Omental fat pad (tissue), 4 donors: ENCODE measurements at places on chromosomes 2 and 18. TPM values are rescaled to one million over a fixed set of nuclear protein-coding genes. Genes with fewer than 3 reads are reported as not detected.

- DNase-seq: no peak
These were observed 381.2 kb upstream of the NETO1 start for GRCh38 chr18:73249030-73249429.

DNA sequence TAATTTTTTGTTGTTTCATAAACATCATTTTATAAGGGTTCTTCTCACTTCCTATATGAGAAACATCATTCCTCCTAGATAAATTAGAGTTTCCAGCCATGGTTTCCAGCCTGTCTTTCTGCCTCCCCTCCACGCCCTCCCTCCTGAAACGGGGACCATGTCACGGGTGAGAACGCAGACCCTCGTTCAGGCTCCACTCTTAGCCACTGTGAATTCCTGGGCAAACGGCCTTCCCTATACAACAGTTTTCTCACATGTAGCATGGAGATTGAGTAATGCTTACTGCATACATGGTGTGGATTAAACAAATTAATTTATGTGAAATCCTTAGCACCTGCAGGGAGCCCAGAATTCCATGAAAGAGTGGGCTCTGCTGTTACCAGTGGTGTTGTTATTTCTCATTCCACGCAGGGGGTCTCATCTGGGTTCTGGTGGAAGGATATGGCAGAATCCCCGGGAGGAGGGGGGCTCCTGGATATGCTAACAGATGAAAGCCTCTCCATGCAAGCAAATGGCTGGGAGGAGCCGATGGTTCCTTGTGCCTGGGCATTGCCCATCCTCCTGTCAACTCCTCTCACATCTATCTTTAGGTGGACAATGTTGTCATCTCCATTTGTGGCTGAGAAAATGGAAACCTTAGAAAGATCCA is 54.0 kb upstream of the TWIST2 start:
- DNase-seq: no peak

CLEC4F gene
- total RNA-seq: 0.56 TPM

PSMG2 gene
- total RNA-seq: 72.3 TPM

DNA sequence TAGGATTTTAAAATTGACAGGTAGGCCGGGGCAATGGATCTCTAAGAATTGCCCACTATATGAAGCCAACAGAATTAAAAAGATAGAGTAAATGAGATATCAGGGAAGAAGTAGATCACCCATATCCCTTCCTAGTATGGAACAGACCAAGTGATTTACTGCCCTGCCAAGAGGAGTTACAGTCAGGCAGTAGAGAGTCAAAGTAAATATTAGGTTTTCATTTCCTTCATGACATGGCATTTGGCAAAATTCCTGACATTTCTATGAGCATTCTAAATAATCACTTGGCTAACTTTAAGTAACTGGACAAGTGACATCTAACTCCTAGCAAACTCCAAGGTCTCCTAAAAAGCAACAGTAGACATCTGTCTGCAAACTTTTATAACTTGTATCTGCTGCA is 33.5 kb downstream of the GALNT5 start:
- DNase-seq: no peak

ZNF142 gene
- 10.0 TPM for total RNA-seq

DNA sequence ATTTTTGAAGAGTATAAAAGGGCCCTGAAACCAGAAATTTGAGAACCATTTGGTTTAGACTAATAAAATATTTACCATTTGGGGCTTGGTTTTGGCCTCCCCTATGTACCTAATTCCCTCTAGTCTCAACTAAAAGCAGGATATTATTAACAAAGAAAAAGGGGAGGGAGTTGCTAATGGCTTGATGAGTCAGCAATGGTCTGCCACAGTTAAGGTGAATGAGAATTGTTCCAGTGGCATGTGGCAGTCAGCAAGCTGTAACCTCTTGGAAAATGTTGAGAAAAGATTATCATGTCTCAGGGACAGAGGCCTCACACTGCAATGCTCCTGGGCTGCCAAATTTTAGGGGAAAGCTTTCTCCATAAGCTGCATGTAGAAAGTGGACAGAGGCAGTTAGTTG is 20.1 kb upstream of the SLC39A10 start:
- DNase-seq: no peak

- no peak for DNase-seq
These were observed 49.3 kb downstream of the ST3GAL5 start for GRCh38 chr2:85839461-85839860.

TGFA gene
- total RNA-seq: 4.3 TPM

NYAP2 gene
- total RNA-seq: not detected

- no peak for DNase-seq
These were observed 15.6 kb downstream of the SATB2 start for GRCh38 chr2:199442173-199442572.

MARCHF7 gene
- 74.7 TPM for total RNA-seq

DNA sequence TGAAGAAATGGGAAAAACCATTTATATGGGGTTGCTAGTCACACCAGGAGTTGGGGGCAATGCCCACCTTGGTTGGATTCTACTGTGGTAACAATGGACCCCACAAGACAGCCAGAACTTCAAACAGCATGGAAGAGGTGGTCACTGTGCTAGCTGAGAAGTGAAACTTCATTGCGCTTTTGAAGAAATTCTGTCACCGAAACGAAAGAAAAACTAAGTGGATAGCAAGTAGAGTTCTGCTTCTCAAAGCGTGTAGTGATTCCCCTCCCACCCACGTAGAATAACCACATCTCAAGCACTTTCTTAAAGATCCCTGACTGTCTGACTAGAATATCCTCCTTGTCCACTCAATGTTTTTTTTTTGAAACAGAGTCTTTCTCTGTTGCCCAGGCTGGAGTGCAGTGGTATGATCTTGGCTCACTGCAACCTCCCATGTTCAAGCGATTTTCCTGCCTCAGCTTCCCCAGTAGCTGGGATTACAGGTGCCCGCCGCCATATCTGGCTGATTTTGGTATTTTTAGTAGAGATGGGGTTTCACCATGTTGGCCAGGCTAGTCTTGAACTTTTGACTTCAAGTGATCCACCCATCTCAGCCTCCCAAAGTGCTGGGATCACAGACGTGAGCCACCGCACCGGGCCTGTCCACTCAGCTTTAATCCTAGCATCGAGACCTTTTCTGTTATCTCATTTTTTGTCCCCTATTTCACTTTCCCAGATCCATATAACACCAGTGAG is 30.1 kb upstream of the CCL20 start:
- DNase-seq: no peak

TUBA4B gene
- not detected for total RNA-seq

DNA sequence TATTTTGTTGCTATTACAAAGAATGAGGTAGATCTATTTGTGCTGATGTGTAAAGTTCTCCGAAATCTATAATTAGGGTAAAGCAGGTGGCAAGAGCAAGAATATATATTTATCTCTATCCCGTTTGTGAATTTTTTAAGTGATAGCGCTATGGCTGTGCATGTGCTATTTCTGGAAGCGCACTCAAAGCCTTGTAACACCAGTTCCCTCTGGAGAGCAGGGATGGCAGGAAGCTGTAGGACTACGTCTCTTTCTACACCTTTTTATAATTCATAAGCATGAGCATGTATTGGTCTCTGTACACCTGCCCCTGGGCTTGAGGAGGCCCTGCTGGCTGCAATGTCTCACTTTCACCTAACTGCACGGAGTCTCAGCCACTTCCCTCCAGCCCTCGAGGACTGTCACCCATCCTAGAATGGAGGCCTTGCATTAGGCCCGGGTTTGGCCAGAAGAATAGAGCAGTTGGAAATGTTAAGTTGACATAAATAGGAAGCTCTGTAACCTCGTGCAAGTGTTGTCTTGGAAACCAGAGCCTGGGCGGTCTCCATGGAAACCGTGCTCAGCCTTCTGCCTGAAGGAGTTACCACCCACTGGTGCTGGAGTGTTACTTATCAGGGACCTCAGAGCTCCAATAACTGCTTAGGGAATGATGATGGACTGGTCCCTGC is 20.9 kb downstream of the ITM2C start:
- DNase-seq: no peak

DNA sequence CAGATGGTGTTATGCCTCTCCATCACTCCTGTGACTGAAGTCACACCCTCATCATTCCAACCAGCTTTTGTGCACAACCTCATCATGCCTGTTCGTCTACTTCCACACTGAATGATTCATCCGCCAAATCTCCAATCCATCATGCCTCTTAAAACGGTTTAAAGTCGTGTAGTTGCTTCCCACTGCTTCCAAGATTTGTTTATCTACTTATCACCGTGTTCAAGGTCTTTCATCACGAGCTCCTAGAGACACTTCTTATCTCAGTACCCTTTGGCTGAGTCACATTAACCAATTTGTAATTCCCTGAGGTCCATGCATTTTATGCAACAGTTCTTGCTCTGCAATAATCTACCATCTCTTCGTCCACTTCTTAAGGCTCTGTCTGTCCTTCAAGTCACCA is 592.3 kb upstream of the ID2 start:
- no peak for DNase-seq

DNA sequence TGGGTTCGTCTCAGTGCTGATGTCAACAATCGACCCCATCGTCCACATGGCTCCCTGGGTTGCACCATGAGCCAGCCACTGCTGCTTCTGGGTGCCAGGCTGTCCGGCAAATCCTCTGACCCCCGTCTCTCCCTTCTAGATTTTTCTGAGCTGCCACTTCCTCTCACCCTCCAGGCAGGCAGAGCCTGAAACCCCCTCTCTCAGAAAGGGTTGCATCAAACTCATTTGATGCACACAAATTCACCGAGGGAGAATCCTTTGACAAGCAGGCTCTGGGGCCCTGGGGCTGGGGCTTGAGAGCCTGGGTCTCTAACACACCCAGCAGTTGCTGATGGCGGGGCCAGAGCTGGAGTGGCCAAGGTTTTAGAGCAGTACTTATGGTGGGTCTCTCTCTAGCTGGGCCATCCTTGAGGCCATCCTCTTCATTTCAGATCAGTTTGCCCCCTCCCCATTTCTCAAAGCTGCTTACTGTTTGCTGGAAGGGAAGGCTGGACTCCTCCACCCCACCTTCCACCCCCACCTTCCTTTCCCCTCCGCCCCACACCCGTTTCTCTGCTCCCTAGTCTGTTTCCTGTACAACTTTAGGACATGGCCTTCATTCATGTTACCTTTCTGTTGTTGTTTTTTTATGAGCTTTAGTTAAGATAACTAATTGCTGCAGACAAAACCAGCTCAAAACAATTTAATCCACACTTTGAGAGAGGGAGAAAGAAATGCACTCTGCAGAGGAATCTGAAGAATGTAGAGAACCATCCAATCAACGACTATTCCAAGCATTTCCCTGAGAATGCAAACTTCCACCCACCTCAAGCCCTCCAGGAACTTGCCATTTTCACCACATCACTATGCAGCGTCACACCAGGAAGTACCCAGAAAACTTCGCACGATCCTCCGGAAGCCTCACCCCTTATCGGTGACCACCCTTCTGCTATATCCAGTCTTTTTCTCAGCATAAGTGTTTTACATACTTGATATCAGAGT is 69.5 kb downstream of the ARL4C start:
- no peak for DNase-seq

DNA sequence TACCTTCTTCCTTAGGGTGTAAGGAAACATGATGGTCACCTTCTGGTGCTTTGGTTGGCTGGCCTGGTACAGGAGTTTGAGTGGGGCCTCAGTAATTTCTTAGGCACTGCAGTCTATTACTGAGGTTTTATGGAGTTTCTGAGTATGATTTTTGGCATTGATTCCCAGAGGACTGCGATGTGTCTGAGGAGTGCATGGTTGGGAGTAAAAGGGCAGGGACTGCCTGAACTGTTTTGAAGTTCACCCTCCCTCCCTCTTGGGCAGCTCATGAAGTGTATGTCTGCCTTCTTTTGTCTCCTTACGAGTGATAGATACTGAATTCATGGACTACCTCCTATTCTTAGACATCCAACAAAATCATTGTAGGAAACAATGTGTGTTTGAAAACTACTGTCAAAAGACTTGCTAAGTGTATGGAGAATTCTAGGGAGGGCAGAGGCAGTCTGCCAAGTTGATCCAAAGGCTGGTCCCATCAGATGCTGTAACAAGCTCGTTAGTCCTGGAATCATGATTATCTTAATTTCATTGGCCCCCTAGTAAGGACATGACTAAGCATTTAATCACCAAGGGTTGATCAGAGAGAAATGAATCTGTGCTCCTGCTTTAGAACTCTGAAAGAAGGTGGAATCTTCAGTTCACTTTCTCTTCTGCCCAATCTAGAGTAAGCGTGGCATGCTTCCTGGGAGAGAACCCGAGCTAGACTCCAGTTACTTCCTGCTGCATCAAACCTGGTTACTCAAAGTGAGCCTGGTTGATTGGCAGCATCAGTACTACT is 26.5 kb downstream of the LYPD6B start:
- DNase-seq: no peak

VWC2L gene
- not detected for total RNA-seq

- DNase-seq: no peak
These were observed 166.0 kb downstream of the SOCS6 start for GRCh38 chr18:70454704-70455322.

DSC2 gene
- total RNA-seq: 12.6 TPM

- DNase-seq: no peak
These were observed 69.0 kb downstream of the RBM43 start for GRCh38 chr2:151192681-151193080.

GRCh38 chr2:189379731-189380261 is 61.5 kb upstream of the WDR75 start:
- DNase-seq: no peak

DNA sequence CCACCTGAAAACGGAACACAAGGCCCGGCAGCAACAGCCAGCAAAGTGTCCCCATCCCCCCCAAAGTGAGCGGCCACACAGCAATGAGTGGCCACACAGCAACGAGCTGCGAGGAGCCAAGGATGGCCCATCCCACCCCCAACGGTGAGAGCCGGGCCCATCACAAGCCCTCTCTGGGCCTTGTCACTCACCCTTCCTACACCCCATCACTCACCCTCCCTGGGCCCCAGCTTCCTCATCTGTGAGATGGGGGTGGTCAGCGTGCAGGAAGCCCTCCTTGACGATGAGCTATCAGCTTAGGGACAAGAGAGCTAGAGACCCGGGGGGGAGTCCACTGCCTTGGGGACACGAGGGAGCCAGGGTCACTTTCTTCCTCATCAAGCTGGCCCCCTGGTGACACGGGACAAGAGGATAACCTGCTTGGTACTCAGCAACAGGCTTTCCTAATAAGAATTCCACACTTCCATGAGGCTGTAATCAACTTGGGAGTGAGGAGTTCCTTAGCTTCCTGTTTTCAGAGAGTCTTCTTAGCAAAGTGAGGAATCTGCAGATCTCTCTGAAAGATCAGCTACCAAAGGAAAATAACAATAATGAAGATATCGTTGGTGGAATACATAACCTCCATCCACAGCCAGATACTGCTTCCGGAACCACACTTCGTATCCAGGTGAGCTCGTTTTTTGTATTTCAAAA is 92.8 kb downstream of the HDAC4 start:
- DNase-seq: no peak

DNA sequence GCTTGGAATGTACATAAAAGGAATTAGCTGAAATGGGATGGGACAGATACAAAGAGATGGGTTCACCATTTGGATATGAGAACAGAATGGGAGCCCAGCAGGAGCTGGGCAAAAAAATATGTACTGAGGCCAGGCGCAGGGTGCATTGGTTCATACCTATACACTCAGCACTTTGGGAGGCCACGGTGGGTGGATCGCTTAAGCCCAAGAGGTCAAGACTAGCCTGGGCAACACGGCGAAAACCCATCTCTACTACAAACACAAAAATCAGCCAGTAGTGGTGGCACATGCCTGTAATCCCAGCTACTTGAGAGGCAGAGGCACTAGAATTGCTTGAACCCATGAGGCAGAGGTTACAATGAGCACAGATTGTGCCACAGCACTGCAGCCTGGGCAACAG is 30.4 kb downstream of the SCN7A start:
- DNase-seq: no peak

GRCh38 chr2:26456440-26457250 is 21.3 kb downstream of the OTOF start:
- DNase-seq: no peak

GRCh38 chr18:62536005-62536404 is 13.2 kb downstream of the ZCCHC2 start:
- DNase-seq: no peak
